Peyer's patch (tissue), 4 donors: ENCODE measurements at places on chromosomes 1 and 21. TPM values are rescaled to one million over a fixed set of nuclear protein-coding genes. Genes with fewer than 3 reads are reported as not detected.

DNA sequence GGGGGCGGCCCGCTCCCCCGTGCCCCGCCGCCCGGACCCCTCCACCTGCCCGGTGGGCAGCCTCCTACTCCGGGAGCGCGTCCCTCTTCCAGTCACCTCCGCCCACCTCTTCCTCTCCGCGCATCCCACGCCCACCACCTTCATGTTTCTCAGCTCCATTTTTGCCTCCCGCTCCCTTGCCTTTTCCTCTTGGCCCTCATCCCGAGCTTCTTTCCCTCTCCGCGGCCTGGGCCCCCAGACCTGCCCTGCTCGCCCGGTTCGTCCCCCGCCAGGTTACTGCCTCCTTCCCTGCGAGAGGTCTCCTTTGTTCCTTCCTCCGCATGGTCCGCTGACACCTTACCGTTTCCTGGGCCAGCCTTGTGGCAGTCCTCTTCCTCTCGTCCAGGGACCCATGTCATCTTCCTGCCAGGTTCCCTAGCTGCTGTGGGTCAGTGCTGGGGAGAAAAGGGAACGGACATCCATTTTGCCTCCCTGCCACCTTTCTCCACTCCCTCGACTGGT is 563 bp downstream of the QSOX1 start:
- DNase-seq, result peak; percentile 58

DNA sequence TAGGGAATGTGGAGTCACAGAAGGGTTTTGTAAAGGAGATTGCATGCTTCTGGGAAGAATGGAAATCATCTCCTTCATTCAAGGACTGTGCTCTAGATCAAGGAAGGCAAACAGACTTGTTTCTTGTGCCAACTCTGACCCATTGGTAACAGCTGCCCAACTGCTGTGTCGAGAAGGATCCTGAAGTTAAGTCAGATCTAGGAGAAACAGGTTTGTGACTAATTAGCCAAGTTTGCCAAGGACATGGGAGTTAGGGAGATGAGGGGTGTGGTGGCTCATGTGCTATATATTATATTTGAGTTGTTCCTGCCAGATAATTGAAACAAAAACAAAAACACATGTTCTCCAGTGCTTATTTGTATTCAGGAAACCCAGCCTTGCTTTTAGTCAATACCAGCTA is 251.2 kb upstream of the USP24 start:
- DNase-seq, result no peak

GRCh38 chr1:174534789-174535188 is 87.0 kb downstream of the GPR52 start:
- no peak for DNase-seq

- DNase-seq, result no peak
These were observed 41.4 kb upstream of the CCDC190 start for GRCh38 chr1:162902416-162902815.

DNA sequence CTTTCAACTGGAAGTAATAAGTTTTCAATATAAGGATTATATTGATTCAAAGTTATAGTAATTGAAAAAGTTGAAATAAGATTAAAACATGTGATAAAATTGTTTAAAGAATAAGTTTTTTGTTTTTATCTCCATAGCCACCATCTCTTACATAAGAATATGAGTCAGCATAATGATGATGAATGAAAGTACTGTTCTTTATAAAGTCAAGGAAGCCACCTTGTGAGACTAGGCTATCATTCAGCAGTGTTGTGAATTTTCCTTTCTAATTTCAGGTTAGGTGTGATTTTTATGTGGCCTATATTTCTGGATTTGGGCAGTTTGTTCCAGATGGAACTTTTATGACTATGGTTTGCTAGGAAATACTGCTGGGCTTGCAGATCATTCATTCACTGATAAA is 22.4 kb upstream of the ASB17 start:
- DNase-seq, result no peak

DNA sequence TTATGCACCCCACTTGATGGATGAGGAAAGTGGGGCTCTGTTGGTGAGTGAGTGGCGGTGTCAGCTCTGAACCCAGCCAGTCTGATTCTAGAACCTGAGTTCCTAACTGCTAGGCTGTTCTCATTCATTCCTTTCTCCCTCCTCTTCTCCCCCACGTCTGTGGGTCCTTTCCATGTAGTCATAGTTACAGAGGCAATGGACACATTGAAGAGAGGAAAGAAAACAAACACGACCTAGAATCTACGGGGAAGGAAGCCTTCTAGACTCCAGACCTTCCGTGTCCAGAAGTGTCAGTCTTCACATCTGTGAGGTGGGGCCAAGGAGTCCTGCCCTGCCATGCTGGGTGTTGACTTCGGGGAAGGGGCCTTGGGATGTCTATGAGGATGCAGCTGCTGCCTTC is 115.8 kb upstream of the WNT4 start:
- no peak for DNase-seq

- no peak for DNase-seq
These were observed 27.1 kb downstream of the PARK7 start for GRCh38 chr1:7988576-7988975.

DNA sequence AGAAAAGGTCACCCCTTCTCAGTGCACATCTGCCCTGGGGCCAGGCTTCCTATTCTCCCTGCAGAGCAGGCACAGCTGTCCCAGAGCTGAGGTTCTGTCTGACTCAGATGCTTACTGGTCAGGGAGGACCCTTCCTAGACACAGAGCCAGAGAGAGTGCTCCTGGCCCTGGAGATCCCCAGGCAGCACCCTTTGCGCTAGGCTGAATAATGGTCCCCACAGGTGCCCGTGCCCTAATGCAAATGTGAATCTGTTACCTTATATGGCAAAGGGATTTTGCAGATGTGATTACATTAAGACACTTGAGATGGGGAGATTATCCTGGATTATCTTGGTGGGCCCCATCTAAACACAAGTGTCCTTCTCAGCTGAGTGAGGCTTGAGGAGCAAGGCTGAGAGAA is 2.6 kb upstream of the TNNI1 start:
- no peak for DNase-seq

Gene DHX9
- total RNA-seq, result 116 TPM

Gene CCDC24
- total RNA-seq, result 12.4 TPM

Gene BCAN
- total RNA-seq, result 1.3 TPM
